ENCODE measurements at places on chromosomes 11 and 22.

- DNase-seq: no peak
Measured at GRCh38 chr11:78192911-78193351, 4.2 kb downstream of the USP35 start.

DNA sequence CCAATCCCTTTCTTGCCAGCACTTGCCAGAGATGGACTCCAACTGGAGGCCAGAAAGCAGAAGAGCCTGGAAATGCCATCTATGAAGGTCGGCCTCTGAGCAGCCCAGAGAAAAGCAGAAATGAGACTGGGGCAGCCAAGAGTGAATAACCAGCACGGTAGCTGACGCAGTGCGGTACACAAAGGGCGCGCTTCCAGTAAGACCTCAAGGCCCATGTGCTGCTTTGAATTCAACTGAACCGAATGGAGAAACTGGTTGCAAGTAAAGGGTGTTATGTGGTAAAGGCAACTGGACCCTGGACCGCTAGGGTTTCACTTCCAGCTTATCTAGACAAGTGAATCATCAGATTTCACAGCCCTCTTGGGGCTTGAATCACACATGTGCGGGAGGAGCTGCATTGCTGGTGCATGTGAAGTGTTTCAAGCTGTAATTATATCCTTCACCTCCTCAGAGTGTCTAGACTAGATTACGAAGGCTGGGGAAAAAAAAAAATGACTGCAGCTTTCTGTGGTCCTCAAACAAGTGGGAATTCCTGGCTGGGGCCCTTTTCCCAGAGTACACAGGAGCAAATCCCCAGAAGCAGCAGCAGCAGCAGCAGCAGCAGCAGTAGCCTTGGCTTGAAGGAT, 128.9 kb downstream of the CCDC34 start:
- DNase-seq: no peak

GRCh38 chr11:1482581-1483444, 3.8 kb downstream of the MOB2 start:
- DNase-seq: no peak

- DNase-seq: no peak
Measured at GRCh38 chr11:65125197-65126056, 3.3 kb downstream of the MRPL49 start.

GRCh38 chr11:122717264-122717867, 61.8 kb downstream of the UBASH3B start:
- no peak for DNase-seq

DNA sequence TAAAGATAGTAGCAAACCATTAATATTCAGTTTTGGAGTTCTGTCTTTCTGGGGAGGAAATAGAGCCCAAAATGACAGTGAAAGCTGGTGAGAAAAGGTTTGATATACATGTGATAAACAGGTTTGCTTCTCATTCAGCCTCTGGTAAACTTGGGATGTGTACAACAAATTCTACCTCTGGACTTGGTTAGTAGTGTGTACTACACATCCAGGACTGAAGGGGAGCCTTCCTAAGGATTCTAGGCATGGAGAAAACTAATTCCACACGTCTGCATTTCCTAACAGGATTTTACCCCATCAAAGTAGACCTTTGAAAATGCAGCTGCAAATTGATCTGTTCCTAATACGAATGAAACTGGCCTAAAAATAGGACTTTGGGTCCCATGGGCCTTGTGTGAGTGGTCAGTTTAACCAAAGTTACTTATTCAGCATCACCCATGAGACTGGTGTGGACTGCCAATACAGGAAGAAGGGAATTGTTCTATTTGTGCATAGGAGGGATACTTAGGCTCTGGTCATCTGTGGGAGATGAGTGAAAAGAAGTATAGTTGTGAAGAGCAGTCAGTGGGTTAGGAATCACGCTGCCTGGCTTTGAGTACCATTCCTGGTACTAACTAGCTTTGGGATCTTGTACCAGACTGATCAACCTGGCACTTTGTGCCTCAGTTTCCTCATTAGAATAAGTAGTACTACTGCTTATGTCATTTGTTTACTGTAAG, 74.2 kb downstream of the YAP1 start:
- DNase-seq: no peak

DNA sequence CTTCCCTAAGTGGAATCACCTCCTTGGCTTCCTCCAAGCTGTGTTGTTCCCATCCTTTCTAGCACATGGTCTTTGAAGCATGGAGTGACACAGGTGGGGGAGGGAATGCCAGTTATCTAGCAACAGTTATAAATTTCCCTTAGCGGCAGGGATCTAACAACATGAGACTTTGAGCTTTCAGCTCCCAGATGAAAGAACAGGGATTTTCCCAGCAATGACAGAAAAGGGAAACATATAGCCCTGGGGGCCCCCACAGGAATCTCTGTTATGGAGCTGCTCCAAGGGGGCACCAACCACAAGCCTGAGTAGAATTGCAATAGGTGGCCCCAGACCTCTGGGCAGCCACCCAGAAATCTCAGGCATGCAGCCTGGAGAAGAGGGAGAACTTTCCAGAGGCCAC, 163.0 kb downstream of the GRIK4 start:
- DNase-seq: no peak

GRCh38 chr22:33512908-33513307, 407.4 kb downstream of the LARGE1 start:
- DNase-seq: no peak

DNA sequence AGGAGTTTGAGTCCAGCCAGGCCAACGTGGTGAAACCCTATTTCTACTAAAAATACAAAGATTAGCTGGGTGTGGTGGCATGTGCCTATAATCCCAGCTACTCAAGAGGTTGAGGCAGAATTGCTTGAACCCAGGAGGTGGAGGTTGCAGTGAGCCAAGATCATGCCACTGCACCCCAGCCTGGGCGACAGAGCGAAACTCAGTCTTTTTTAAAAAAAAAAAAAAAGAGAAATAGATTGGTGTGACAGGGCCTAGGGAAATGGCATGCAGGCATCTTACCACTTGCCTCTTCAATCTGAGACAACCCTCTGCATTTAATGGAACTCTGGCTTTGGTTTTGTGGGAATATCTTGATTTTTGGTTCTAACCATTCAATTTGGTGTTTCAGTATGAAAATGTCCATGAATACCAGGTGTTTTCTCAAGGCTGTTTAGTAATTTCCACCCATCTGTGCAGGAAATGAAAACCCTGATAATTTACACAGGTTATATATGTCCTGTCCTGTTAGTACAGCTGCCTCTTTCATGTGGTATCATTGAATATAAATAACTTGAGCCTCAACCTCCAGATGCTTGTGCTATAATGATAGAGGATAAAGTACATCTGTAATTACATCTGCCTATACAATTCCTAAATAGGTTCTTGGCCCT, 8.4 kb downstream of the XBP1 start:
- no peak for DNase-seq

DNA sequence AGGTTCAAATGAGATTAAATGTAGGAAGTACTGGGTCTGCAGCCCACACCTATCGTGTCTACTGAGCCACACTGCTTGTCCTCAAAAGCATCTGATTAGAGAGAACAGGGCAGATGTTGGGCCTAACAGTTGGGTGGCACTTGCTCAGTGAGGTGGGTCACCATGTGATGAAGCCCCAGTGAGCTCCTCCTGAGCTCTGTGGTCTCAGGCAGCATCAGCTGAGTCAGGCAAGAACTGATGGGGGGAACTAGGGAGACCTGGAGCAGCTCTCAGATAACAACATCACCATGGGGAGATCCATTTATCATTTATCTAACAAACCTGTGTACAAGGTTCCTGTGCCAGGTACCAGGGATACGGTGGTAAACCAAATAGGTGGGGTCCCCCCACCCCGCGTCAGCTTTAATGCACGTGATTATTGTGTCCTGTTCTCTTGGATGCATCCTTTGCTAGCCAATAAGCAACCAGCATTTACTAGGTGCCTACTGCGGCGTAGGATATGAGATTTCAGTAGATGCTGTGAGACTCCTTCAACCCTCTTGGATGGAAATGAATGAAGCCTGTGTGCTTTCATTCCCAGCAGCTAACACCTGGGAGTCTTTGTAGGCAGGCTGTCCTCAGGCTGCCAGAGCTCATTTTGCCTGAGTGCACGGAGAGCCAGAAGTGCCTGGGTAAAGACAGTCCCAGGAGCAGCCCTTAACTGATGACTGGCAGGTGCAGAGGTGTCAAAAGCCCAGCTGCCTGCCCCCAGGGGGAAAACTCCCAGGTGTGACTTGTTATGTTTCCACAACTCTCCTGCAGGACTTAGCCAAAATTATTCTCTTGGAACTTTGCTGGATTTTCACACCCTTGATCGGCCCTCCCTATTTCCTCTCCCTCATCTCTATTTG, 73.6 kb upstream of the NARS2 start:
- DNase-seq: no peak

- no peak for DNase-seq
Measured at GRCh38 chr11:10725907-10726253, 25.2 kb upstream of the CTR9 start.

DNA sequence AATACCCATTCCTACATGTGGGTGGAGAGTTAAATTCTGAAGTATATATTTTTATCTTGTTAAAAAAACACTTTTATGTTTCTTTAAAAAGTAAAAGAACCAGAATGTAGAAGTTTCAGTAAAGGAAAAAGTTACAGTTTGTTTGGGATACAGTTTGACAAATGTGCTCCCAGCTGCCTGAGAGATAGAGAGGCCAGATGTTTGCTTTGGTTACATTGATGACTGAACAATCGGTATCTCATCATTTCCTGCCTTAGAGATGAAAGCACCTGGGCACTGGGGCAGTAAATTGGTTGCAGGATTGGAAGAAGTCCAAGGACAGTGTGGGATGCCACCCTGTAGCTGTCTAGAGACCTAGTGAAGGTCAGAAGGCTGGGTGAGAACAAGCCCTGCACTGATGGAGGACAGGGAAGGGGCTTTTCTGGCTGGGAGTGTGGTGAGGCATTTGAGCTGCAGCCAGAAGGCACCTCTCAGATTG, 16.6 kb downstream of the MED15 start:
- no peak for DNase-seq

DNA sequence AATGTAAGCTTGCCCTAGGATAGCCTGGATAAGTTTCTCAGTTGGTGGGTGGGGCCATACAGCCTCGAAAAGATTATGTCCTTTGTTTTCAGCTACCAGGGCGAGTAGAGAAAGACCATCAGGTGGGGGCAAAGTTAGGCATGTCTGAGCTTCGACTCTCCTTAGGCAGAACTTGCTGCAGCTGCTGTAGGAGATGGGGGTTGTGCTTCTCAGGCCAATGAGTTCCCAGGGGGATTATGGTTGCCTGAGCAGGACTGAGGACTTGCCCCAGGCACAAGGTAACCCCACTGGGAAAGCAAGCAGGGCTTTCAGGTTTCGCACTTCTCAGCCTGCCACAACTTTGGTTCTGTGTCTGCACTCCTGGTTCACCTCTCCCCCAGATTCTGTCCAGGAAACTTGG, 173.4 kb upstream of the SESN3 start:
- DNase-seq: no peak

DNA sequence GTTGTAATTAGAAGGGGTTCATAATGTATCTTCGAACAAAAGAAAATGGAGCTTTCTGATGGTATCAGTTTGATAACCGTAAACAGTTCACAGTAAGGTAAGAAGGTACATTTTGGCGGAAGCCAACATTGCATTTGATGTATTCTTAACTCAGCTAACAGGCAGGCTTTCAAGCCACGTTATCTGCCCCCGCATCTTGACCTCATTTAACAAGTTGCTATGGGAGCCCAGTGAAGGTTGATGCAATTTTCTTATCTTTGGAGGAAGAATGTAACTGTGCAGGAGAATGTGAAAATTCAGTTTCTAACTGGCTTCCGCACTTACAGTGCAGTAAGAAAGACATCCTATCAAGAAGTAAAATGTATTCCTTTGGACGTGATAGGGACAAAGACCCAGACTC, 110.6 kb downstream of the ETS1 start:
- DNase-seq: no peak

DNA sequence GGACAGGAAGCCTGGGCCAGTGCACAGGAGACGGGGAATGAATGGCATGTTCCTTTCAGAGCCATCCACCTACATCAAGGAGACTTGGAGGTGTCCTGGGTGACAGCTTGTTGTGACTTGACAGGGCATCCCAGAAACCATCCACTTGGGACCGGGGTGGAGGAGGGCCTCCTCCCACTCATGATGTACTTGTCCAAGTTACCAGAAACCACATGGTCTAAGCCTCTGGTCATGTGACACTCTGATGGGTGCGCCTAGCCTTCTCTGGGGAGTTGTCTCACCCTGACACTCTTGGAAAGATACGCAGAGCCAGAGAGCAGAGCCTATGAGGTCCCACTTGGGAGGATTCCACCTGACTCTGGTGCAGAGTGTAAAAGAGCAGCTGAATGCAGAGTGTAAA, 21.6 kb upstream of the FXYD6 start:
- DNase-seq: no peak

- no peak for DNase-seq
Measured at GRCh38 chr11:45062115-45062514, 84.3 kb upstream of the PRDM11 start.

DNA sequence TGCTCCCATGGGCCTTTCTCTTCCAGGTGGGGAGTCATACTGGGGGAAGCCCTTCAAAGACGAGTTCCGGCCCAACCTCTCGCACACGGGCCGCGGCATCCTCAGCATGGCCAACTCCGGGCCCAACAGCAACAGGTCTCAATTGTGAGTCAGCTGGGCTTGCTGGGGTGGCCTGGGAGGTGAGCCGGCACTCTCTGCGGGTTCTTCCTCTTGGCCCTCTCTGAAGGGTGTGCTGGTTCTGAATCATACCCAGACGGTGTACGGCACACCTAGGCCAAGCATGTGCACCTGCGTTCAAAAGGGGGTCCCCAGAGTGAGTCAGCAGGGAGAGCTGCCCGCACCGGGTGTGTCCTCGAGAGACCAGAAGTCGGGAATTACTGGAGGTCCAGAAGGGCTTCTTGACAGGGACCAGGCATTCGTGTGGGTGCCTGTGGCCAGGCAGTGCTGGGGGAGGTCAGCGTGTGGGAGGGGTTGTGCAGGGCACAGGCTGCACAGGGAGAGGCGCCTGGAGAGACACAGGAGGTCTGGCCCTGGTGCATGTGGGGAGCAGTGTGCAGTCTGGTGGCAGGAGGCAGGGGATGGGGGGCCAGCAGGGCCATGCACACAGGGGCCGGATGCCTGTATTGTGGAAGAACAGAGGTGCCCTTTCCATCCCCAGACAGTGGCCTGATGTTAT, 23.0 kb downstream of the PPIL2 start:
- DNase-seq: no peak

DNA sequence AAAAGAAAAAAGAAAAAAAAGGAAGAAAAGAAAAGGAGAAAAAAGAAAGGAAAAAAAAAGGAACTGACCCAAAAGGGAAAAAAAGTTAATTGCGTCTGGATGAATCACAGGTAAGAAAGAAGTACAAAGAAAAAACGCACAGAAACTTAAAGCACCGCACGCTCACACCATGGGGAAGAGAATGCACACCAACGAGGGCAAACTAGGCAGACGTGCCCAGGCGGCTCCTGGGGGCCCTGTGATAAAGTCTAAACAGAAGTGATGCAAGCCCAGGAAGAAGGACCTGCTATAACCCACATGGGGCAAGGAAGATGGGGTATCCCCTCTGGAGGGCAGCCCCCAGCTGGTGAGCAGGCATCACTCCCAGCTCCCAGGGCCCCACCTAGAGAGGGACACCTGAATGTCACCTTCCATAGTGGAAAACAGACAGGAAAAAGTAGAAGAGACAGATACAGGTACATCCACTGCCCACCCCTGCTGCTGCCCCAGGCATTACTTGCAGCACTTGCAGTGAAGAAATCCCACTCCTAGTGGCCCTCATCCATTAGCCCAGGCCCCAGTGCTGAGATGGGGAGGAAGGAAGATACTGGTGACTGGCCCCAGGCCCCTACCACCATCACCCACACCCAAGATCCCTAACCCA, 28.9 kb downstream of the NAP1L4 start:
- DNase-seq: no peak

All from stimulated activated CD4-positive, alpha-beta T cell treated with anti-CD3 and anti-CD28 coated beads, Interleukin-15, amount 100 ng/mL, for 1 hour (primary cell).